ENCODE measurements at places on chromosomes 5 and 9. TPM values are rescaled to one million over a fixed set of nuclear protein-coding genes. Genes with fewer than 3 reads are reported as not detected.

The SLC6A19 gene
- total RNA-seq = not detected

The FOXD4 gene
- 0.05 TPM for total RNA-seq

The ENTREP1 gene
- total RNA-seq = not detected

The AGPAT2 gene
- total RNA-seq = 47.9 TPM

- peak; percentile 61 for DNase-seq
Measured at GRCh38 chr9:110807956-110808598, 139.5 kb downstream of the MUSK start.

- peak; percentile 13 for DNase-seq
Measured at GRCh38 chr5:72917371-72917776, 38.5 kb upstream of the FCHO2 start.

GRCh38 chr5:10286162-10286861, 21.4 kb downstream of the CMBL start:
- no peak for DNase-seq

DNA sequence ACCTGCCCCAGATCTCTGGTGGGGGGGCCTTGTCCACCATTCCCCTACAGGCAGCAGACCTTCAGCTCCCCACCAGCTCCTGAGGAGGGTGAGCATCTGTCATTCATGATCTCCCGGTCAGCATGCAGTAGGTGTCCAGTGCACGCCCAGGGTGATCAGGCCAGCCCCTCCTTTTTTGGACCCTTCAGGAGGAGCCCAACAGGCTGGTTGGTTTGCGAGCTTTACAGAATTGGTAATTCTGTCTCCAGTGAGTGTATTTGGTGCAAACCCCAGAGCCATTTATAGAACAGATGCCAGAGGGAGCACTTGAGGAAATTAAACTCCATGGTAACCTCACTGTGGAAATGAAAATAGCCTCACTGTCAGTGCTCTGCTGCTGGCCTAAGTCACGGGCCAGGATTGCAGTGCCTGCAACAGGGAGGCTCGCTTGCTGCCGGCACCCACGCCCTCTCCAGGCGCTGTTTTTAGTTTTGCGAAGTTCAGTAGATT, 23.4 kb downstream of the WNK2 start:
- peak; percentile 40 for DNase-seq
